Suprapubic skin (tissue), 4 donors: ENCODE measurements at places on chromosomes 6 and 20. TPM values are rescaled to one million over a fixed set of nuclear protein-coding genes. Genes with fewer than 3 reads are reported as not detected.

DNA sequence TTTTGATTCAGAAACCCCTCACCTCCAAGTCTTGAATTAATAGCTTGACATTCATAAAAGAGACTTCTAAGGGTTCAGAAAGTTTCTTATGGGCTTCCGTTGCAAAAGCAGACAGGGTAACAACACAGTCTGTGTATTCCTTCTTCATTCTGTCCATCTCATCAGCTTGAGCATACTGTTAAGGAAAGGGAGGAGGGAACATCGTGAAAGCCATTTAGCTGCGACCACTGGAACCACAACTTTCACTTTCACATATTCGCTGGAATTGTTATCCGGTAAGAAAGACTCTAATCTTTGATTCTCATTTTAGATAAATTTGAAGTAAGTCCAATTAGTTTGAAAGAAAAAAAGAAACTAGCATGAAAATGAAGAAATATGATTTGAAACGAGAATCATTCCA, 174.4 kb downstream of the SYNE1 start:
- H3K27ac ChIP-seq = no peak overlapping the region
- no peaks in the 10 kb centered on the region for H3K27me3 ChIP-seq
- no peaks in the 10 kb centered on the region for H3K36me3 ChIP-seq
- no peaks in the 10 kb centered on the region for H3K4me1 ChIP-seq
- no peak for DNase-seq

DNA sequence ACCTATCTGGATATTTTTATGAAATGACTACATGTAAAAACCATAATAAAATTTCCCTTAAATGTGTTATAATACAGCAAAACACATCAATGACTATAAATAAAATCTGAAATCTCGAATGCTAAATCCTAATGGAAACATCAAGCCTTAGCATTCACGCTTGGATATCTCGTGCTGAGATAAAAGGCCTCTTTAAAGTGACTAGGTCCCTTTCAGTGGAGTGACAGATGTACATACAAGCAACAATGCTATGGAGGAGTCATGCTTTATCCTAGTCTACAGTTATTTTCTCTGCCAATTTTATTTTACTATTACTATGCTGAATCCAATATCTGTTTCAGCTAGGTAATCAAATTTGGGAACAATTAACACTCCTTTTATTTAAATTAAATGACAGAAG, 72.4 kb downstream of the MAP3K7 start:
- H3K36me3 ChIP-seq = peaks cover 53% of the 10 kb centered on the region
- H3K4me3 ChIP-seq = no peak overlapping the region
- no peak for DNase-seq
- H3K27ac ChIP-seq = no peak overlapping the region

GRCh38 chr6:83429857-83430610, 817 bp downstream of the ME1 start:
- H3K4me3 ChIP-seq = peak overlapping the region; percentile 71
- H3K27me3 ChIP-seq = no peaks in the 10 kb centered on the region
- DNase-seq = no peak
- H3K36me3 ChIP-seq = no peaks in the 10 kb centered on the region
- H3K4me1 ChIP-seq = peaks cover 15% of the 10 kb centered on the region

- H3K27ac ChIP-seq = no peak overlapping the region
- no peak overlapping the region for H3K4me3 ChIP-seq
- no peaks in the 10 kb centered on the region for H3K27me3 ChIP-seq
- H3K36me3 ChIP-seq = peaks cover 73% of the 10 kb centered on the region
These were observed 15.9 kb downstream of the ADRM1 start for GRCh38 chr20:62318400-62319345.

DNA sequence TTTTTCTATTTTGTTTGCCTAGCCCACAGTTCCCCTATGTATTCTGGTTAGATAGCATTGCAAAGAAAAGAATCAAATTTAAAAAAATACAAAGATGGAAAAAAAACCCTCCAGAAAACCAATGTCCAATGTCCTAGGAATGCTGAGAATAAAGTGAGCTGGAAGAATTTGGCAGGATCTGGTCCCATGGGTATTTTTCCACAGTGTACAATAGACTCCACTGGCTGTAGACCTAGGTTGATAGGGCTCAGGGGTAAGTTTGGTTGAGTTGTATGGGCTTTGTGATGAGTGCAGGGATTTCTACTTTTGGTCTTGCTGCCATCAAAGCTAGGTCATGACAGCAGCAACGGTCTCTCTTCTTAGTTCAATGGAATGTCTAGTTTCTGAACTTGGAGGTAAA, 41.5 kb downstream of the SLC22A2 start:
- H3K4me3 ChIP-seq = no peak overlapping the region
- DNase-seq = no peak
- H3K27ac ChIP-seq = no peak overlapping the region
- peaks cover 12% of the 10 kb centered on the region for H3K27me3 ChIP-seq
- no peaks in the 10 kb centered on the region for H3K4me1 ChIP-seq

GRCh38 chr20:61874421-61875068, 191.1 kb downstream of the TAF4 start:
- no peak overlapping the region for H3K4me3 ChIP-seq
- no peak for DNase-seq
- no peaks in the 10 kb centered on the region for H3K36me3 ChIP-seq
- peaks cover 47% of the 10 kb centered on the region for H3K27me3 ChIP-seq
- no peak overlapping the region for H3K27ac ChIP-seq
- H3K4me1 ChIP-seq = no peaks in the 10 kb centered on the region

GRCh38 chr6:57190140-57190539, 18.0 kb downstream of the BAG2 start:
- H3K4me3 ChIP-seq = no peak overlapping the region
- peaks cover 3% of the 10 kb centered on the region for H3K36me3 ChIP-seq
- DNase-seq = no peak
- no peak overlapping the region for H3K27ac ChIP-seq

- DNase-seq = no peak
- no peaks in the 10 kb centered on the region for H3K36me3 ChIP-seq
- no peak overlapping the region for H3K4me3 ChIP-seq
- H3K27ac ChIP-seq = peak overlapping the region; percentile 49
These were observed 51.9 kb downstream of the SNAI1 start for GRCh38 chr20:50034567-50035180.

DNA sequence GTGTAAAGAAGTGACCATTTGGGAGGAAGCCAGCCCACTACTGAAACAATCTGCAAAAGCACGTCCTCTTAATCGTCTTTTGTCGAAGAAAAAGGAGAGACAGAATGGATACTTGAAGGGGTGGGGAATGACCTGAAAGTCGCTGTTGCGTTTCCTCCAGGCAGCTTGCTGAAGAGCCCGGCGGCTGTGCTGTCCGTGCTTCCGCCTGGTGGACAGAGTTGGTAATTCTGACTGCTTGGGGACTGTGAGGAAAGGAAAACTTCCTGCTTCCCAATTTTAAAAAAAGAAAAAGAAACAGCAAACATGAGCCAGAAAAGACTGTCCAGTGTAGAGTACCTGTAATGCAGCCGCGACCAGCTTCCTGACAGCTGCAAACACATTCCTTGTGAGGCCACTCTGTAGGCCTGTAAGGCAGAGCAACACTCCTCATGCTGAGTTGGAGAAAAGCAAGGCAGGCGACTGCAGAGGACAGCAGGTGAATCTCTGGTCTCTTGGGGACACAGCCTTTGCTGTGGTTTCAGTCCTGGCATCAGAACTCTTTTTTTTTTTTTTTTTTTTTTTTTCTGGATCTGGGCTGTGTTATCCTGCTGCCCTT, 251.1 kb upstream of the TBX18 start:
- no peak for DNase-seq

- no peaks in the 10 kb centered on the region for H3K27me3 ChIP-seq
- peak; percentile 62 for DNase-seq
- H3K27ac ChIP-seq = no peak overlapping the region
- no peak overlapping the region for H3K4me3 ChIP-seq
- peaks cover 63% of the 10 kb centered on the region for H3K4me1 ChIP-seq
- H3K36me3 ChIP-seq = peaks cover 41% of the 10 kb centered on the region
These were observed 3.2 kb downstream of the CUTA start for GRCh38 chr6:33414592-33415271.

- no peak overlapping the region for H3K4me3 ChIP-seq
- no peak for DNase-seq
- no peak overlapping the region for H3K27ac ChIP-seq
- no peaks in the 10 kb centered on the region for H3K36me3 ChIP-seq
These were observed 1081.7 kb downstream of the KIF16B start for GRCh38 chr20:15491575-15491974.

GRCh38 chr6:80531681-80532619, 425.5 kb downstream of the BCKDHB start:
- no peak overlapping the region for H3K4me3 ChIP-seq
- no peaks in the 10 kb centered on the region for H3K4me1 ChIP-seq
- DNase-seq = no peak
- no peaks in the 10 kb centered on the region for H3K27me3 ChIP-seq

- H3K27ac ChIP-seq = no peak overlapping the region
- H3K4me1 ChIP-seq = no peaks in the 10 kb centered on the region
- DNase-seq = no peak
- H3K27me3 ChIP-seq = no peaks in the 10 kb centered on the region
These were observed 153.3 kb downstream of the PKHD1 start for GRCh38 chr6:51934098-51934497.

DNA sequence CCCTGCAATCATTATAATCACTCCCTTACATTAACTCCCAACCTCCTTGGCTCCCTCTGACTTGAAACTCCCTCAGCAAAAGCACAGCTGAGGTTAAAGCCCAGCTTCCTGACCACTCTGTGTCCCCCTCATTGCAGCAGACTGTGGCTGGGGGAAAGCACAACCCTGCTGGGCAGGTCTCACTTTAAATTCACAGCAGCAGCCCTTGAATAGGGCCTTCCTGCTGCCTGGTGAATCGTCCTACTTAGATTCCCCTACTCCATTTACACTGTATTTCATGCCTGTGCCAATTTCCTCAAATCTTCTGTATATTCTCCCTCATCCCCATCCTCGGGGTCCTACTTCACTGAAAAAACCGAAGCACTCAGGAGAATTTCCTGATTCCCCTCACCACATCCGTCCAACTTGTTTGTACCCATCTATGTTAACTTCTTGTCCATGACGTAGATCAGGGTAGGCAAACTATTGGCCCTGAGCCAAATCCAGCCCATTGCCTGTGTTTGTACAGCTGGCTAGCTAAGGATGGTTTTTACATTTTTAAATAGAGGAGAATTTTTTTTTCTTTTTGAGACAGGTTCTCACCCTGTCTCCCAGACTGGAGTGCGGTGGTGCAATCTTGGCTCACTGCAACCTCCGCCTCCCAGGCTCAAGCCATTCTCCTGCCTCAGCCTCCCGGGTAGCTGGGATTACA, 31.5 kb upstream of the GCM1 start:
- no peak overlapping the region for H3K4me3 ChIP-seq
- H3K36me3 ChIP-seq = no peaks in the 10 kb centered on the region
- no peaks in the 10 kb centered on the region for H3K4me1 ChIP-seq

DNA sequence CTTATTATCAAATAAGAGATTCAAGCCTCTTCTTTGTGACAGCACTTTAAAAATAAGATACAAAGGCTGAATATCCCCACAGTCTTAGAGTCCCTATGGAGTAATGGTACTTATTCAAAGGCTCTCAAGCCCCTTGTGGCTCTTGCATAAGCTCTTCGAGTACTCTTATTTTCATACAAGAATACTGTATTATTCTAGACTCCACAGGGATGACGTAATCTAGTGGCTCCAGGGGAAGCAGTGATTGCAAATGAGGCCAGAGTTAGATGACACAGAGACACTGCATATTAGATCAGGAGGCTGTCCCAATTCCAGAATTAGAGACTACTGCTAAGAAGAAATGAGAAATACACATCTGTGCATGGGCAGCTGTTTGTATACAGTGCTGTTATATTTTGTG, 1195.9 kb upstream of the MAP3K7 start:
- no peak overlapping the region for H3K4me3 ChIP-seq
- H3K27me3 ChIP-seq = no peaks in the 10 kb centered on the region
- H3K36me3 ChIP-seq = no peaks in the 10 kb centered on the region
- H3K4me1 ChIP-seq = no peaks in the 10 kb centered on the region

DNA sequence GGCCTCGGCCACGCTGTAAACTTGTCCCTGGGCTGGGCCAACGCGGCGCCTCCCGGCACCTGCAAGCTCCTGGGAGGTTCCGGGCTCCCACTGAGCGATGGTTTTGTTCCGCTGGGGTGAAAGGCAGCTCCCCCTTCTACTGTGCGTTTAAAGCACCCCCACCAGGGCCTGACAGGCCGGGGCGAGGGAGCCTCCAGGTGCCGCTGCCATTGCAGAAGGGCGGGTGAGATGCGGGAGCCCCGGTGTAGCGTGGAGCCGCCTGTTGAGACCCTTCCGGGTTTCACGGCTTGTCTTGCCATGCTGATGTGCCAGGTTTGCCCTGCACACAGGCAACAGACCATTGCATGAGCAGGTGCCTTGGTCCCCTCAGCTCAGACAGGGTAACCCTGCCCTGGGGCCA, 2.9 kb downstream of the COL20A1 start:
- no peak for DNase-seq
- no peaks in the 10 kb centered on the region for H3K36me3 ChIP-seq
- H3K4me1 ChIP-seq = peaks cover 3% of the 10 kb centered on the region
- H3K27me3 ChIP-seq = peaks cover 87% of the 10 kb centered on the region

GRCh38 chr6:11333132-11333849, 100.8 kb upstream of the NEDD9 start:
- no peak overlapping the region for H3K4me3 ChIP-seq
- no peak overlapping the region for H3K27ac ChIP-seq
- H3K36me3 ChIP-seq = no peaks in the 10 kb centered on the region
- DNase-seq = no peak
- H3K27me3 ChIP-seq = no peaks in the 10 kb centered on the region

DNA sequence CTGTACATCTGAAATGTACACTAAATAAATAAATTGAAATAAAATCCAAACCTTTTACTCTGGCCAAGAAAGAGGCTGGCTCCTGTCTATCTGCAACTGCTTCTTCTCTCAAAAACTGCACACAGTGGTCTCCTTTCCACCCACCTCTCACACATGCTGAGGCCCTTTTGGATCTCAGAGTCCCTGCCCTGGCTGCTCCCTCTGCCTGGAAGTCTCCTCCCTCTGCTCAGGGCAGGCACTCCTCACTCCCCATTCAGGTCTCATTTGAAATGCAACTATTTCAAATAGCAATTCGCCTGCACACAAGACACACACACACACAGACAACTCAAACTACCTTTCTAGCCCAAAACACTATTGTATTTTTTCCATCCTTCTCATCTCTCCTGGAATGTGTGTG, 348.8 kb downstream of the PKHD1 start:
- no peak for DNase-seq
- H3K27me3 ChIP-seq = no peaks in the 10 kb centered on the region
- no peaks in the 10 kb centered on the region for H3K36me3 ChIP-seq
- no peak overlapping the region for H3K27ac ChIP-seq
- no peak overlapping the region for H3K4me3 ChIP-seq

GRCh38 chr6:147774856-147775255, 266.4 kb downstream of the SAMD5 start:
- no peak overlapping the region for H3K4me3 ChIP-seq

- H3K36me3 ChIP-seq = no peaks in the 10 kb centered on the region
- DNase-seq = no peak
- H3K27ac ChIP-seq = no peak overlapping the region
- no peaks in the 10 kb centered on the region for H3K27me3 ChIP-seq
These were observed 62.2 kb upstream of the CLDN20 start for GRCh38 chr6:155201461-155202226.

PLEKHG1 gene
- 60.8 TPM for total RNA-seq

KIAA0408 gene
- total RNA-seq = 1.7 TPM

ESR1 gene
- 2.5 TPM for total RNA-seq

CTAGE9 gene
- total RNA-seq = not detected

TRIM15 gene
- 1.6 TPM for total RNA-seq

JPH2 gene
- 5.0 TPM for total RNA-seq

LPA gene
- not detected for total RNA-seq

MCHR2 gene
- not detected for total RNA-seq

BCL2L1 gene
- 109 TPM for total RNA-seq

DNAH8 gene
- total RNA-seq = 0.08 TPM

PHACTR1 gene
- total RNA-seq = 7.7 TPM
